Effector memory CD8-positive, alpha-beta T cell (primary cell): ENCODE measurements at places on chromosomes 11 and 22.
A peak's percentile ranks its signal among the peaks of the same experiment; 100 is the strongest.

- peaks cover 3% of the 10 kb centered on the region for H3K36me3 ChIP-seq
- peak; percentile 44 for DNase-seq
- peak overlapping the region; percentile 87 for H3K27ac ChIP-seq
- H3K27me3 ChIP-seq: no peaks in the 10 kb centered on the region
- peak overlapping the region; percentile 67 for H3K4me3 ChIP-seq
- H3K4me1 ChIP-seq: peaks cover 30% of the 10 kb centered on the region
These were observed 27.8 kb upstream of the GRAMD4 start for GRCh38 chr22:46592390-46592872.

DNA sequence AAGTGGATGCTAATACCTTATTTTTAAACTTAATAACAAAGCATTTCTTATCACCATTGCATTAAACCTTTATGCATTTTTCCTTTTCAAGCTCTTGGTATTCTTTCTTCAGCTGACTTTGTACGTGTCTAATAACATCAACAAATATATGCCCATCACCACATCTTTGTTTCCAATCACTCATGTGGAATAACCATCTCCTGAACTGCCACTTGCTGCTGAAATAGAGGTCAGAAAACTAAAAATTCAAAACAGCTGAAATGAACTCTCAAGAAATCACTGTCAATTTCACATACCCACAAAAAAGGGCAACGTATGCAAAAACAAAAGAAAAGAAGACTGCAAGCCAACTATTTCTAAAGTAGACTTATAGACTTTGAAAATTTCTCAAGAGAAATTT is 7.4 kb downstream of the MSANTD4 start:
- H3K27ac ChIP-seq: no peak overlapping the region
- no peaks in the 10 kb centered on the region for H3K27me3 ChIP-seq
- H3K4me1 ChIP-seq: peaks cover 46% of the 10 kb centered on the region
- H3K36me3 ChIP-seq: peaks cover 9% of the 10 kb centered on the region

DNA sequence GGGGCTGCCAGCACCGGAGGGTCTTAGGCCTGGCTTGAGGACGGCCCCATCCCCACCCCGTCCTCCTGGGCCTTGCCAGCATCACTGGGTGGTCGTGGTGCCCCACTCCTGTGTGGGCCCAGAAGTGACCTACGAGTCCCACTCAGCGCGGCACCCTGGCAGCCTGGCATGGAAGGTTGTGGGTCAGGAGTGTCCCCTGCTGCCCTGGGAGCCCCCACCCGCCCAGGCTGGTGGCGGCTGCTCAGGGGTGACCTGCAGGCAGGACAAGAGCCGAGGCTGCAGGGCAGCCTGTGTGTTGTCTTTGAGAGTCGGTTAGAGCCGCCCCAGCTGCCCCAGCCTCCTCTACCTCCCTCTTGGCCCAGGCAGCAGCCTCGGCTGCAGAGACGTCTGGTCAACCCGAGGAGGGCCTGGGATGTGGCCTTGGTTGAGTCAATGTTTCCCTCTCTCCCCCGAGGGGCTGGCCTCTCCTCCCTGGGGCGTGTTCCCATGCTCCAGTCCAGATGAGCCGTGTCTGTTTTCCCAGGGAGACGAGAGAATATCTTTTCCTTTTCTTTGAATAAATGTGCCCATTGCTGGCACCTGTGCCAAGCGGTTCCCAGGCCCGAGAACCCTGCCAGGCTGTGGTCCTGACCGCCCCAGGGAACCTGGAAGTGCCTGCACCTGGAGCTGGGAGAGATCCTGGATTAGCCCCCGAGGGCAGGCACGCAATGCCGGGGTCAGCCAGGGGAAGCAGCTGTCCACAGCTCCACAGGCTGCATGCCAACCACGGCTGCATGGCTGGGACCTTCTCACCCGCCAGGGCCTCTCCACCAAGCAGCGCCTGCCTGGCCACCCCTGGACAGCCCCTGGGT is 35.7 kb upstream of the MUC5AC start:
- DNase-seq: no peak
- no peak overlapping the region for H3K27ac ChIP-seq
- no peak overlapping the region for H3K4me3 ChIP-seq
- no peaks in the 10 kb centered on the region for H3K4me1 ChIP-seq

DNA sequence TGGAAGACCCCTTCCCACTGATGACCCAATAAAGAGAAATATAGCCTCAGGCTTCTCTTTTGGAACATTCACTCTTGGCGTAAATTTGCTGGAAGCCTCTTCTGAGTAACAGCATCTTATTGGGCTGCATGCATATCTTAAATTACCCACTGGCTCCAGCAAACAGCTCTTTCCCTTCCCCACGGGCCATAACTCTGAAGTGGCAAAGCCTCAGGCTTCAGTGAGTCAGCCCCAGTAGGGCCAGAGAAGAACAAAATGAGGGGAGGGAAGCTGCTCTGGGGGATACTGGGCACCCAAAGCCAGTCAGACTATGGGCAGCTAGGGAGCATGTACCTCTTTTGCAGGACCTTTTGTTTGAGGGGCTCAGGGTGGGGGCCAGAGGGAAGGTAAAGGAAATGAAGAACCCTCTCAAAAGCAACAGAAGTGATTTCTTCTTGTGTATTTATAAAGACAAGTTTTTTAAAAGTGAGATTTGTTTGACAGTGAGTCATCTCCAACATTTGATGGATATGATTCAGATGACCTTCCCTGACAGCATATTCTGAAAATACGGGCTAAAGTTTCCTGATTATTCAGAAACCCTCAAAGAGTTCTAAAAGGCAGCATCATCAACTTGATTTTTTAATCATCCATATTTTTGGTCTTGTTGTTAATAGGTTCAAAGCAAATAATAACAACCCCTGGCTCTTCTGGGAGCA is 203.4 kb downstream of the KIF18A start:
- H3K27ac ChIP-seq: no peak overlapping the region
- H3K36me3 ChIP-seq: peaks cover 2% of the 10 kb centered on the region
- no peak overlapping the region for H3K4me3 ChIP-seq

- H3K36me3 ChIP-seq: peaks cover 12% of the 10 kb centered on the region
- no peak for DNase-seq
- H3K27ac ChIP-seq: no peak overlapping the region
- no peaks in the 10 kb centered on the region for H3K27me3 ChIP-seq
- peaks cover 27% of the 10 kb centered on the region for H3K4me1 ChIP-seq
- H3K4me3 ChIP-seq: no peak overlapping the region
These were observed 4.9 kb downstream of the HSD17B12 start for GRCh38 chr11:43685440-43685839.

GRCh38 chr11:1092145-1092670 is 17.5 kb downstream of the MUC2 start:
- H3K36me3 ChIP-seq: no peaks in the 10 kb centered on the region
- H3K27ac ChIP-seq: no peak overlapping the region
- no peak overlapping the region for H3K4me3 ChIP-seq
- H3K4me1 ChIP-seq: no peaks in the 10 kb centered on the region
